ENCODE measurements at places on chromosomes 2 and 18. TPM values are rescaled to one million over a fixed set of nuclear protein-coding genes. Genes with fewer than 3 reads are reported as not detected.
A peak's percentile ranks its signal among the peaks of the same experiment; 100 is the strongest.

DNA sequence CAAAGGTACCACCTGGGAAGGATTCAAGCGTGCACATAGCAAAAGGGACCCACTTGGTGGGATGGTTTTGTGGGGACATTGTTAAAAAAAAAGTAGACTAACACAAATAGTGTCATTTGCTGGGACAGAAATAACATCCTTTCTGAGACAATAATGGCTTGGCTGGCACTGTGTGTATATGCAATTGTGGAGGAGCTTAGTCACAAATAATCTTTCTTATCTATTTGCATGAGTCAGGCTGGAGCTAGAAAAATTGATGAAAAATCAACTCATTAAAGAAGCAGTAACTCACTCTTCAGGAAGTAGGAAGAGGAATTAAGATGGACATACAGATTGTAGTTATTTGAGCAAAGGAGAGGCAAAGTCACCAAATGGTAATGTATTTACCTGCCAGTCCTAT lies 29.5 kb upstream of the ITGB6 start:
- DNase-seq = no peak
- H3K36me3 ChIP-seq = no peaks in the 10 kb centered on the region
- H3K4me1 ChIP-seq = peaks cover 39% of the 10 kb centered on the region
- no peaks in the 10 kb centered on the region for H3K27me3 ChIP-seq

DNA sequence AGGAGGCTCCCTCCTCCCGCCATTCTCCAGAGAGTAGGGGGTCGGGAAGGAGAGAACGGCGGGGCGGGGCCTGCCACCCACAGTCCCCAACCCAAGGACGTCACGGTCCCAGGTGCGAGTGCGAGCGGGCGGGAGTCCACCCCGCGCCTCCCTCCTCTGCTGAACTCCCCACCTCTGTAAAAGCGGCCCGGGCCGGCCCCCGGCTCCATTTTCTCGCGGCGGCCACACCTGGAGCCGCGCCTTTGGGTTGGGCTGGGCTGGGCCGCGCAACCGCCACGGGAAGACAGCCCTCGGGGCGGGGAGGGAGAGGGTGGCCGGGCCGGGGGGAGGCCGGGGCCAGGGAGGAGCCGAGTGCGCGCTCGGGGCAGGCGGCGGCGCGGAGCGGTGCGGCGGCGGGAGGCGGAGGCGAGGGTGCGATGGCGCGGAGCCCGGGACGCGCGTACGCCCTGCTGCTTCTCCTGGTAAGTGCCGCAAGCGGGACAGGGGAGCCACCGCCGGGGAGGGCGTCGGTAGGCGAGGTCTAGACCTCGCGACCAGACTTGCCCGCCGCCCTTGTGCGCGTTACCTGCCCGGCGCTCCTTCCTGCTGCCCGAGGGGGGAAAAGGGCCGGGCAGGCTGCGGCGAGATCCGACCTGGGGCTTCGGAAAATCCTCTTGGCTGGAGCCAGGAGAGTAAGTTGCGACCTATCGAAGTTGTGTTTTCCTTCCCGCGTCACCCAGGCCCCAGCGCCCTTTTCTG lies at the start of gene DSG2:
Gene DSG2 (plus strand): TSS at position 342 of the 738 bp plus-strand sequence. CDS start 75 bp downstream, at position 417.
- peaks cover 9% of the 10 kb centered on the region for H3K4me1 ChIP-seq
- H3K27ac ChIP-seq = peak within 1 kb of the TSS; percentile 66
- H3K27me3 ChIP-seq = no peaks in the 10 kb centered on the region
- no peaks in the 10 kb centered on the region for H3K36me3 ChIP-seq

GRCh38 chr2:37344453-37345361 lies at the start of gene QPCT:
Gene QPCT (plus strand): TSS chr2:37344630. CDS start chr2:37344732, 102 bp downstream.
- peak within 1 kb of the TSS; percentile 72 for H3K27ac ChIP-seq
- H3K27me3 ChIP-seq = no peaks in the 10 kb centered on the region
- H3K4me1 ChIP-seq = peaks cover 14% of the 10 kb centered on the region
- H3K4me3 ChIP-seq = peak within 1 kb of the TSS; percentile 62
- no peak for DNase-seq

DNA sequence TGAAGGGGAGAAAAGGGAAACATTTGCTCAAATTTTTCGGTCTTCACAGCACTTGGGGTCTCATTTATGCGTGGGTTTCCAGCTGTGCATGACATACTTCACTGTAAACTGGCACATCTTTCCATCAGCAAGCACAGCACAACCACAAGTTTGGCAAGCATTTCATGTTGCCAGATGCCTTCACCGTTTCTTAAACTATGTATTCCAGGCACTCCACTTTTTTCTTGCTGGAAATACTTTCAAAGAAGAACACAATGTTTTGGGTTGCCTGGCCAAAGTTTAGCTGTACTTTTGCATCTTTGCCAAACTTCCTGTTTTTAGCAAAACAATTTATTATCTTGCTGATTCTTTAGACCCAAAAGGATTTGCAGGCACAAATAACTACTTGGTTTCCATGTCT lies 194.6 kb upstream of the MEIS1 start:
- H3K4me1 ChIP-seq = peaks cover 16% of the 10 kb centered on the region
- no peak for DNase-seq
- no peaks in the 10 kb centered on the region for H3K36me3 ChIP-seq
- H3K4me3 ChIP-seq = no peak overlapping the region

GRCh38 chr2:35428548-35428947 lies 927.0 kb upstream of the CRIM1 start:
- DNase-seq = no peak
- no peak overlapping the region for H3K4me3 ChIP-seq
- H3K36me3 ChIP-seq = no peaks in the 10 kb centered on the region

- H3K4me1 ChIP-seq = peaks cover 8% of the 10 kb centered on the region
- no peak overlapping the region for H3K27ac ChIP-seq
- no peak for DNase-seq
- H3K4me3 ChIP-seq = no peak overlapping the region
- H3K27me3 ChIP-seq = no peaks in the 10 kb centered on the region
These were observed 5.0 kb downstream of the OSBPL6 start for GRCh38 chr2:178199334-178199733.

- H3K36me3 ChIP-seq = no peaks in the 10 kb centered on the region
- H3K27me3 ChIP-seq = no peaks in the 10 kb centered on the region
- no peak overlapping the region for H3K27ac ChIP-seq
- DNase-seq = no peak
- H3K4me3 ChIP-seq = no peak overlapping the region
- H3K4me1 ChIP-seq = no peaks in the 10 kb centered on the region
These were observed 184.2 kb downstream of the KCNJ3 start for GRCh38 chr2:154882725-154883124.

DNA sequence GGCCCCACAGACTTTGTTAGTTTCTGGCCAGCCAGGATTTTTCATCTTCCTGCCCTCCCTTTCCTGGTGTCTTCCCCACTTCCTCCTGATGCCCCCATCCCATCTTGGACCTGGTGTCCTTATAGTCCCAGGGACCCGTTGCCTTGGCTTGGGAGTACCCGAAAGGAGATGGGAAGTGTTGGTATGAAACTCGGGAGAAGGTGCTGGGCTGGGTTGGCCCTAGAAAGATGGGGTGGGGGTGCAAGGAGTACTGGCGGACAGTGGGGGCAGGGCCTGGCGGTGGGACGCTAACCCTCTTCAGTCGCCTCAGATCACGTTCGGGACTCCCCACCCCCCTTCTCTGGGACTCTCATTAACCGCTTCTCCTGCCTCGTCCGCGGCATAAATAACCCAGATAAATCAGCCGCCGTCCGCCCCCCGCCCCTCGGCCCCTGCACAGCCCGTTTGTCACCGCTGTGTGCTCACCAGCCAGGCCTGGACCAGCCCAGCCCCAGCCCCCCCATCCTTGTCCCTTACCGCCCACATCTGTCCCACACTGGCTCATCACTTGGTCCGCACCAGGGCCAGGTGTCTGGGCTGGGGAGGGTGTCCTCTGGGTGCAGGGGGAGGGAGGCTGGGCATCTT lies 3.7 kb upstream of the ASIC4 start:
- H3K27ac ChIP-seq = peak overlapping the region; percentile 24
- no peaks in the 10 kb centered on the region for H3K36me3 ChIP-seq
- H3K4me3 ChIP-seq = no peak overlapping the region

- peaks cover 23% of the 10 kb centered on the region for H3K4me1 ChIP-seq
- no peak overlapping the region for H3K27ac ChIP-seq
- DNase-seq = no peak
These were observed 95.0 kb upstream of the ZFP36L2 start for GRCh38 chr2:43321446-43321845.

DNA sequence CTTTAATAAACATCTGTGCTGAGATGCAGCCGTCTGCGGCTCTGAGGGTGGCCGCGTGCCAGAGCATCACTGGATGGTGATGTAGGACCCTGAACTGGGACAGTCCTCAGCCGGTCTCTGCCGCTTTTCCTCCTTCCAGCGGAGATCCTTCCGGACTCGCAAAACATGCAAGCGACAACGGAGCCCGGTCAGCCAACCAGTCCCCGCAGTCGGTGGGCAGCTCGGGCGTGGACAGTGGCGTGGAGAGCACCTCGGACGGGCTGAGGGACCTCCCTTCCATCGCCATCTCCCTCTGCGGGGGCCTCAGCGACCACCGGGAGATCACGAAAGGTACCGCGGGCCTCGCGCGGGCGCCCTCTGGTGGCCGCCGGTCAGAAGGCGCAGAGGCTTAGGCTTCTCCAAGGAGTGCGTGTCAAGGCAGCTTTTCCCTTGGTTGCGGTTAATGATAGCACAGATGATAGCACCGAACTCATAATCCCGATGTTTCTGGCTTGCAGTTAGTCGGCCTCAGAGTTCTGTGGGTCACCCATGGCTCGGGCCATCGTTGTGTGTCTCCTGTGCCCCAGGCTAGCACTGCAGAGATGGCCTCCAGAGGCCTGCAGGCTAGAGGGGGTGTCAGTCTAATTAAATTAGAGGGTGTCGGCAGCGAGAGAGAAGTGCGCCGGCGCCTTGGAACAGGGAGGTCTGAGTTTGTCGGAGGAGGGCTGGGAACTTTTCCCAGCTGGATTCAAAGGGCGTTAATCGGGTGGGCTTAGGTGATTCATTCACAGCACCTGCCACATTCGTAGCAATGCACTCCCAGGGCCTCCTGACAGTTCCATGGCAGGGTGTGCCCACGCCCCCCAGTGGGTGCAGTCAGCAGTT lies 38.5 kb downstream of the LPIN1 start:
- H3K27me3 ChIP-seq = no peaks in the 10 kb centered on the region
- no peaks in the 10 kb centered on the region for H3K36me3 ChIP-seq
- peak overlapping the region; percentile 31 for H3K4me3 ChIP-seq
- no peaks in the 10 kb centered on the region for H3K4me1 ChIP-seq
- no peak overlapping the region for H3K27ac ChIP-seq

DNA sequence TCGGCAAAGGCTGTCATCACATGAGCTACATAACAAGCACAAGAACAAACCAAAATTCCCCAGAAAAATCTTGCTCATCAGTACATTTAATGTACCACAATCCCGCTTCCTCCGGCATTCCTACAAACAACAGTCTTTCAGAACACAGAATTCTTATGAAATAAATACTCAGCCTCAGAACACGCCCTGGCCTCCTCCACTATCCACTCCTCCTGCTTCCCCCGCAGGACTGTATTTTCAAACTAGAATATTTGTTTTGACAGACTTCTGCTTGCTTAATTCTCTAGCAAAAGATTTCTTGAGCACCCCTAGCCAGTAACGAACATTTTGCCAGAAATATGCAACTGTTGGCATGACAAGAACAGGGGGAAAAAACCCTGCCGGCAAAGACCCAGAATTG lies 131.2 kb downstream of the THADA start:
- H3K4me1 ChIP-seq = peaks cover 77% of the 10 kb centered on the region
- no peak for DNase-seq
- H3K27me3 ChIP-seq = no peaks in the 10 kb centered on the region
- no peaks in the 10 kb centered on the region for H3K36me3 ChIP-seq

- H3K27ac ChIP-seq = no peak overlapping the region
- H3K27me3 ChIP-seq = no peaks in the 10 kb centered on the region
- H3K36me3 ChIP-seq = no peaks in the 10 kb centered on the region
- H3K4me3 ChIP-seq = no peak overlapping the region
These were observed 516.7 kb downstream of the NR4A2 start for GRCh38 chr2:155815851-155816250.

DNA sequence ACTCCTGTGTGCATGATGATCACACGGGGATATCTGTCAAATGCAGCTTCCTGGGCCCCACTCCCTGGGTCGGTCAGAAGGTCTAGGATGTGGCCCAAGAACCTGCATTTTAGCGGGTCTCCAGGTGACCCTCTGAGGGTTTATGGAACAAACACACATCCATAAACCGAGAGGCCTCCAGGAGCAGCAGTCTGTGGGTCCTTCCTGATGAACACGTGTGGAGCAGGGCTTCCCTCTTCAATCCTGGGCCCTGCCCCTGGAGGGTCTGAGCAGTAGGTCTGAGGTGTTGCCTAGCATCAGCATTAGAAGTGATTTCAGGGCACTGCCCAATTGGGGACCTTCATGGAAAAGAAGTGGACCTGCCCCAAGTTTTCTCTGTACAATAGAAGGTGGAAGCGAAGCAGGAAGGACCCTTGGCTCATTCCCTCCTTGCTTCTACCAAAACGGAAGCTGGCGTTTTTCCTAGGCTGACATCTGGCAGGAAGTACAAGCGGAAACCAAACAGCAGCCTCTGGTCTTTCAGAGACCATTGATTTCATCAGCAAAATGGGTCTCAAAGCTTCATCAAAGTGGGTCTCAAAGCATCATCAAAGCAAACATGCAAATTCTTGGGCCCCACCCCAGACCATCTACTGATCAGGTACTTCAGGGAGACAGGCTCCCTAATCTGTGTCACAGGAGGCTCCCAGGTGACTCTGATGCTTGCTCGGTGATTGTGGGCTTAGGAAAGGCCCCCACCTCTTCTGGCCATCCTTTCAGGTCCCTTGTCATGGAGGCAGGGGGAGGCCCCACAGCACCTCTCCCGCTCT lies 30.7 kb downstream of the INO80C start:
- no peak overlapping the region for H3K27ac ChIP-seq
- no peak overlapping the region for H3K4me3 ChIP-seq
- H3K27me3 ChIP-seq = no peaks in the 10 kb centered on the region

GRCh38 chr18:35917043-35917442 lies 55.4 kb upstream of the RMP24 start:
- H3K27me3 ChIP-seq = no peaks in the 10 kb centered on the region
- no peak for DNase-seq
- H3K36me3 ChIP-seq = no peaks in the 10 kb centered on the region
- H3K4me1 ChIP-seq = no peaks in the 10 kb centered on the region
- H3K27ac ChIP-seq = no peak overlapping the region

DNA sequence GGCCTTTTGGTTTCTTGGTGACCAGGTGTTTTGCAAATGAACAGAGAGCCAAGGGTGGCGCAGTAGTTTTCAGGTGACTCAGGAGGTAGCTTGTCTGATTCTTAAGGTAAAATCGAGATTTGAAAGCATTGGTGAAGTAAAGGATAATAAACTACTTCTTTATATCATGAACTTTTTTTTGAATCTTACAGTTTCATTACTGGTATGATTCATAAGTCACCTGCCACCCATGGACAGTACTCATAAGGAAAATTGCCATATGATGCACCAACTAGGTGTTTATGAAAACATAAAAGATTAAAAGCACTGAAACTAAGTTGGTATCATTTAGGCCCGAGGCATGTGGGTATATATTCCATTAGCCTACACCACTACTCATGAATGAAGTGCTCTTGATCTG lies 84.1 kb upstream of the MGAT5 start:
- no peaks in the 10 kb centered on the region for H3K4me1 ChIP-seq
- H3K27ac ChIP-seq = no peak overlapping the region
- no peak for DNase-seq
- H3K27me3 ChIP-seq = no peaks in the 10 kb centered on the region
- H3K36me3 ChIP-seq = no peaks in the 10 kb centered on the region

SKOR2 gene
- total RNA-seq = not detected

LDAH gene
- total RNA-seq = 9.1 TPM

SAG gene
- not detected for total RNA-seq

ACADL gene
- 10.6 TPM for total RNA-seq

ARL6IP6 gene
- total RNA-seq = 15.2 TPM

All from vagina (tissue), 2 donors.